Thyroid gland (tissue), 4 donors: ENCODE measurements at places on chromosomes 7 and 10. TPM values are rescaled to one million over a fixed set of nuclear protein-coding genes. Genes with fewer than 3 reads are reported as not detected.

Gene IMMP2L
- total RNA-seq = 27.5 TPM

Gene ASB10
- total RNA-seq = not detected

Gene CAV2
- 210 TPM for total RNA-seq

Gene VAX1
- total RNA-seq = not detected

Gene ERVW-1
- total RNA-seq = not detected

Gene POLR2J
- 23.9 TPM for total RNA-seq

Gene EXOC4
- total RNA-seq = 74.0 TPM

Gene BTRC
- 27.3 TPM for total RNA-seq

Gene PPRC1
- 17.2 TPM for total RNA-seq

Gene TMEM196
- total RNA-seq = not detected

Gene GNG11
- total RNA-seq = 43.4 TPM

Gene GIMAP1
- 10.7 TPM for total RNA-seq

Gene MYO1G
- total RNA-seq = 3.8 TPM

DNA sequence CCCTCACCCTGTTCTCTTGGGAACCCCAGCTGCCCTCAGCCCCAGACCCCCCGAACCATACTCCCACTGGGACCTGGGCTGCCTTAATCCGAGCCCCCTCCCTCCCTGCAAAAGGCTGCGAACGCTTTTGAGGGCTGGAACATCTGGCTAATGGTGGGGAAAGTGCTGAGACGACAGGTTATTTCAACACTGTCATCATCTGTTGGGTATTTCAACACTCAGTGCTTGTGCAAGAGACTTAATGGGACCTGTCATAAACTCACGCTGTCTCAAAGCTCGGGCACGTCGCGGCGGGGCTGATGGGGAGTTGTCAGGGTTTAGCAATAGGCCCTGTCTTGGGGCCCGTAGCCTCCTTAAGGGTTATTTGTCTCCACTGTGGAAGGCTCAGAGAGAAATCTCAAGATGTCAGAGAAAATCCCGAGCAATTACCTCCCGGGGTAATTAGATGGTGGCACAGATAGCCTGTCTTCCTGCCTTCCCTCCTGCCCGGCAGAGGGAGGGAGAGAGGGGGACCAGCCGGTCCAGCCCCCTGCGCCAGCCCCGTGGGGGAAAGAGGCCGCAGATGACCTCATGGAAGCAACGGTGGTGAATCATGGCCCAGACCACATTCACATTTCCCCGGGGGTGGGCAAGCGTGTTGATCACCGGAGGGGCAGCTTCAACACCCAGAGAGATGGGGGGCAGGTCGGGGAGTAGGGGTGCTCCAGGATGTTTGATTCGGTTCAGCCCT lies 88.7 kb upstream of the MYL10 start:
- H3K27ac ChIP-seq = no peak overlapping the region
- no peaks in the 10 kb centered on the region for H3K36me3 ChIP-seq
- H3K27me3 ChIP-seq = no peaks in the 10 kb centered on the region

GRCh38 chr7:112079673-112080072 lies 126.5 kb downstream of the DOCK4 start:
- no peak for DNase-seq
- no peak overlapping the region for H3K4me3 ChIP-seq
- no peaks in the 10 kb centered on the region for H3K4me1 ChIP-seq
- H3K36me3 ChIP-seq = no peaks in the 10 kb centered on the region
- no peak overlapping the region for H3K27ac ChIP-seq

- no peaks in the 10 kb centered on the region for H3K36me3 ChIP-seq
- no peak overlapping the region for H3K4me3 ChIP-seq
- no peak for DNase-seq
- H3K4me1 ChIP-seq = no peaks in the 10 kb centered on the region
- no peaks in the 10 kb centered on the region for H3K27me3 ChIP-seq
These were observed 62.6 kb upstream of the TBX20 start for GRCh38 chr7:35316549-35316948.

GRCh38 chr10:75403144-75403938 lies 1.8 kb upstream of the ZNF503 start:
- DNase-seq = peak; percentile 78
- peak overlapping the region; percentile 98 for H3K27ac ChIP-seq
- no peaks in the 10 kb centered on the region for H3K27me3 ChIP-seq
- peaks cover 20% of the 10 kb centered on the region for H3K4me1 ChIP-seq
- H3K36me3 ChIP-seq = peaks cover 14% of the 10 kb centered on the region

DNA sequence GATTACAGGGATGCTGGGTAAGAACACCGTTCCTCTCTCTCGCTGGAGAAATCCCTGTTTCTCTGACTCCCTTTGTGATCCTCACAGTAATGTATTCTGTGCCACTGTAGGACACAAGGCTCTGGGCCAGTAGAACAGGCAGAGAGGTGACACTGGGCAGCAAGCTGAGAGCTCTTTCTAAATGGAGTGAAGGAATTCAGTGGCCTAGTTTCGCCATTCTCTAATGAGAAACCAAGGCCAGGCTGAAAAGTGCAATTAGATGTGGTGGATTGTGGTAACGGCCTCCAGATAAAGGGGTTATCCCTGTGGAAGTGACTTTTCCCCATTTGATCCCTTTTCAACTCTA lies 12.8 kb downstream of the KCTD7 start:
- no peaks in the 10 kb centered on the region for H3K4me1 ChIP-seq
- peaks cover 28% of the 10 kb centered on the region for H3K36me3 ChIP-seq
- H3K27ac ChIP-seq = no peak overlapping the region
- no peaks in the 10 kb centered on the region for H3K27me3 ChIP-seq

DNA sequence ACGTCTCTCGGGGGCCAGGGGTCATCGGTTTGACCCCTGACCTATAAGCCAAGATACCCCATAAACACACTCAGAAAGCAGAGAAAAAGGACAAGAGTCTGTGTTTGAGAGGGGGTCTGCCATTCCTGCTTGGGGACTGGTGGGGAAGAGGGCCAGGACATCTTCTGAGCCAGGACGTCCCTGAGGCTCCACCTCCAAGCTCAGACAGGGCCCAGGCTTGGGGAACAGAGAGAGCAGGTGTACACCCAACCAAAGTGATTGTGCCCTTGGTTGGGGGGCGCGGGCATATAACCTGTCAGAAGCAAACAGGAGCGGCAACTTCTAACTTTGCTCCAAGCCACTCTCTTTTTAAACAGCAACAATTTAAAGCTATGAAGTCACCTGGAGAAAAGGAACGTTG lies 33.9 kb upstream of the PPIF start:
- peaks cover 58% of the 10 kb centered on the region for H3K36me3 ChIP-seq
- no peaks in the 10 kb centered on the region for H3K27me3 ChIP-seq
- H3K4me1 ChIP-seq = peaks cover 4% of the 10 kb centered on the region
- H3K4me3 ChIP-seq = no peak overlapping the region

DNA sequence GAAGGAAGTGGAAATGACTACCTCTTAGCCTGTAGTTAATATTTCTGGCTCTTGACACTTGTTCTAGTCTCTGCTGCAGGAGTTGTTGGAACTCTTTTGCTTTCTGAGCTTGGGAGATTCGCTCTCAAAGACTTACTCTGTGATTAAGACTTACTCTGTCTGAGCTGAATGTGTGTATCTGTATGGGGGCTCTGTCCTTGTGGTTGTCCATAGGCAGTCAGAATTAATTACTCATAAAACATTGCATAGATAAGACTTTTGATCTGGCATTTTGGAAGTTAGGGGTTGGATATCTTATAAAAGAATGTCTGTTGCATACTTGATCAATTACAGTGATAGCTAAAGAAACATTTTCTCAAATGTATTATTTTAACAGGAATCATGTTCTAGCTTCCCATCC lies 199.2 kb upstream of the KIAA1217 start:
- H3K4me1 ChIP-seq = peaks cover 30% of the 10 kb centered on the region
- DNase-seq = no peak
- no peak overlapping the region for H3K4me3 ChIP-seq
- no peaks in the 10 kb centered on the region for H3K27me3 ChIP-seq

DNA sequence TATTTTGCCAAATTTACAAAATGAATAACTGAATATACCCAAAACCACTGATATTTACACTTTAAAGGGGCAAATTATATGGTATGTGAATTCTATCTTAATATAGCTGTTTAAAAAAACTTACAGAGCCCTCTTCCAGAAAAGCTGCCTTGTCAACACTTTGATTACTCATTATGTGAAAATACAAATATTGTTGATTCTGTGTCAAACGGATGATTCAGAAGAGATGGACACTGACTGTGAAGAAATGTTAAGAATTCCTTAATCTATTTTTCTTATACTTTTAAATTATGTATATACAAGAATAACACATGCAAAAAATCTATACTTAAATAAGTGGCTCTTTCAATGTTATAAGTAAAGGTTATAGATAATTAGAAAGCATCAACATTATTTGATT lies 41.5 kb downstream of the SMURF1 start:
- H3K27ac ChIP-seq = no peak overlapping the region
- no peak for DNase-seq
- no peaks in the 10 kb centered on the region for H3K4me1 ChIP-seq
- H3K4me3 ChIP-seq = no peak overlapping the region
- H3K27me3 ChIP-seq = no peaks in the 10 kb centered on the region

DNA sequence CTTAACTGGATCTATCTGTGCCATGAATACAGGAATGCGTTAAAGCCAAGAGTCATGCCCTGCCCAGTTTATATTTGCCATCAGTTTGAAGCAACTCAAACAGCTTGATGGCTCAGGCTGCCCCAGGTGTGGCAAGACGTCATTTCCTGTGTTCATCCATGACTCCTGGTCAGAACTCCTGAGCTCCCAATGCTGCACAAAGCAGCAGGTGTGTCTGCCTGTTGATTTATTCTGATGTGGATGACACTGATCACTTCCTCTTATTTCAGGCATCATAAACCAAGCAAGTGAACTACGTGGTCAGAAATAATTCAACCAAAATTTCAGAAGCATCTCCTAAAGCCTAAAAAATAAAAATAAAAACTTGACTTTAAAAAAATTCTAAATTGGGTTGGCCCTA lies 68.5 kb downstream of the EZH2 start:
- H3K4me1 ChIP-seq = no peaks in the 10 kb centered on the region
- no peaks in the 10 kb centered on the region for H3K36me3 ChIP-seq
- H3K27me3 ChIP-seq = no peaks in the 10 kb centered on the region
- H3K4me3 ChIP-seq = no peak overlapping the region

DNA sequence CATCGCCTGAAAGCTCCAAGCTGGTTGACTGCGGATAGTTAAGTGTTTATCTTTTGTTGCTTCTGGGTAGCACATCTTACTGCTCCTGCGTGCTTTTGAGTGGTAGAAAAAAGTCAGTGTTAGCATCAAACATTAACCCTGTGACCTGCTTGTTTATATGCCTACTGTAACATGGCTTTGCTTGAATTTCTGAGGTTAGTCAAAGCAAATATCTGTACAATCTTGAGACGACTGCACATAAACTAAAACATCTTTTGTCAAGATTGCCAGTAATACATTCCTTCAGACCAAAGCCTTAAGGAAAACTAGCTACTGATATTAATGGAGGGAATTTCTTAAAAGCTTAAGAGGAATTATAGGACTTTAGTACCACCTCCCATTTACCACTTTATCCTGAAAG lies 163.7 kb downstream of the BAMBI start:
- no peaks in the 10 kb centered on the region for H3K27me3 ChIP-seq
- DNase-seq = no peak
- no peak overlapping the region for H3K27ac ChIP-seq

DNA sequence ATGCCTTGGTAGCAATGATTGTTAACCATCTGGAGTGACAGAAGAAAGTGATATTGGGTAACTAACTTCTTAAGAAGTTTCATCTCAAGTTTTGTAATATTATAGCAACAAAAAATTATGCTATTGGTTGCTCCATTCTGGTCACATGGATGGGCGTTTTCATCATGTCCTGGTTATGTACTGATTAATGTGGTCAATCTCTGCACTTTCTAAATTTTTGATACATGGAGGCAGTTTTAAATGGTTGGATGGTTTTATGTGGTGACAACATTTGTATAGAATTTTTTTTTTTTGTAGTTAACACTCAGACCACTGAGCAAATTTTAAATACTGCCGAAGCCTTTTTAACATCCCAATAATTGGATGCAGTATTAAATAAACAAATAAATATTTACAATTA lies 55.2 kb upstream of the CCAR1 start:
- no peak for DNase-seq
- no peaks in the 10 kb centered on the region for H3K27me3 ChIP-seq
- H3K27ac ChIP-seq = no peak overlapping the region
- H3K4me3 ChIP-seq = no peak overlapping the region
- H3K36me3 ChIP-seq = no peaks in the 10 kb centered on the region

GRCh38 chr7:116249969-116250553 lies 39.7 kb downstream of the TES start:
- no peak for DNase-seq
- no peak overlapping the region for H3K4me3 ChIP-seq
- no peak overlapping the region for H3K27ac ChIP-seq
- no peaks in the 10 kb centered on the region for H3K27me3 ChIP-seq

DNA sequence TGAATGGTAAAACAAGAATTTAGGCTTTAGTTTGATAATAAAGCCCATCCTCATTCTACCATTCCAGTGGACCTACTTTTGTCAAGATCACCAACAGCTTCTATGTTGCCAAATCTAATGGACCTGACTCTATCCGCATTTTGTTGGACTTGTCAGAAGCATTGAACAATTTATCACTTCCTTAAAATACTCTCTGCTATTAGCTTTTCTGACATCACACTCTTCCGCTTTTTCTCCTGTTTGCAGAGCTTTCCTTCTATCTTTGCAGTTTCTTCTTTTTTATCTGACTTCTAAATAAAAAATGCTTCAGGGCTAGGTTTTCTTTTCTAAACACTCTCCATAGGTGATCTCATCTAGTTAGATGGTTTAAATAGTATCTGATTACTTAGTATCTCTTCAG lies 42.7 kb upstream of the SMIM30 start:
- H3K27me3 ChIP-seq = no peaks in the 10 kb centered on the region
- H3K4me3 ChIP-seq = no peak overlapping the region
- no peaks in the 10 kb centered on the region for H3K4me1 ChIP-seq
- H3K27ac ChIP-seq = no peak overlapping the region
- no peak for DNase-seq

GRCh38 chr10:132865171-132865631 lies 77.2 kb downstream of the CFAP46 start:
- no peak overlapping the region for H3K27ac ChIP-seq
- no peak for DNase-seq
- no peaks in the 10 kb centered on the region for H3K36me3 ChIP-seq
- no peak overlapping the region for H3K4me3 ChIP-seq

GRCh38 chr10:37896436-37896835 lies 39.0 kb upstream of the ZNF248 start:
- H3K36me3 ChIP-seq = no peaks in the 10 kb centered on the region
- H3K27me3 ChIP-seq = no peaks in the 10 kb centered on the region
- H3K27ac ChIP-seq = no peak overlapping the region

DNA sequence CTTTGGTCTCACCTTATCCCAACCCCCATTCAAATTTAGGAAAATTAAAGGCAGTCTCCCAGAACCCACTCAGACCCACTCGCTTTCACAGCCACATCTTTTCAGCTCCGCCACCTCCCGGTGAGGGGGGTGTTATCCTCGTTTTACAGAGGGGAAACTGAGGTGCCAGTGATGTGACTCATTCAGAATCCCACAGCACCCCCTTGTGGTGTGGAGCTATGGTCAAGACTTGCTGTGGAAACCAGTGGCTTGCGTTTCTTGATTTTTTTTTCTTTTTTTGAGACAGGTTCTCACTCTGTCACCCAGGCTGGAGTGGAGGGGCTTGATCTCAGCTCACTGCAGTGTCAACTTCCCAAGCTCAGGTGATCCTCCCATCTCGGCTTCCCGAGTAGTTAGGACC lies 27.6 kb downstream of the SLC35G1 start:
- no peak overlapping the region for H3K4me3 ChIP-seq
- H3K4me1 ChIP-seq = no peaks in the 10 kb centered on the region
- DNase-seq = no peak
- H3K36me3 ChIP-seq = no peaks in the 10 kb centered on the region
